ENCODE measurements at places on chromosomes 12 and 14. TPM values are rescaled to one million over a fixed set of nuclear protein-coding genes. Genes with fewer than 3 reads are reported as not detected.
A peak's percentile ranks its signal among the peaks of the same experiment; 100 is the strongest.

OVCH1 gene
- not detected for total RNA-seq

LGR5 gene
- not detected for total RNA-seq

MAP1LC3B2 gene
- total RNA-seq = 1.7 TPM

HOXC11 gene
- total RNA-seq = not detected

TMTC2 gene
- total RNA-seq = 1.3 TPM

ANKRD33 gene
- total RNA-seq = not detected

CAPZA3 gene
- not detected for total RNA-seq

TMEM132C gene
- total RNA-seq = not detected

ANKS1B gene
- total RNA-seq = not detected

NELL2 gene
- 43.8 TPM for total RNA-seq

DNA sequence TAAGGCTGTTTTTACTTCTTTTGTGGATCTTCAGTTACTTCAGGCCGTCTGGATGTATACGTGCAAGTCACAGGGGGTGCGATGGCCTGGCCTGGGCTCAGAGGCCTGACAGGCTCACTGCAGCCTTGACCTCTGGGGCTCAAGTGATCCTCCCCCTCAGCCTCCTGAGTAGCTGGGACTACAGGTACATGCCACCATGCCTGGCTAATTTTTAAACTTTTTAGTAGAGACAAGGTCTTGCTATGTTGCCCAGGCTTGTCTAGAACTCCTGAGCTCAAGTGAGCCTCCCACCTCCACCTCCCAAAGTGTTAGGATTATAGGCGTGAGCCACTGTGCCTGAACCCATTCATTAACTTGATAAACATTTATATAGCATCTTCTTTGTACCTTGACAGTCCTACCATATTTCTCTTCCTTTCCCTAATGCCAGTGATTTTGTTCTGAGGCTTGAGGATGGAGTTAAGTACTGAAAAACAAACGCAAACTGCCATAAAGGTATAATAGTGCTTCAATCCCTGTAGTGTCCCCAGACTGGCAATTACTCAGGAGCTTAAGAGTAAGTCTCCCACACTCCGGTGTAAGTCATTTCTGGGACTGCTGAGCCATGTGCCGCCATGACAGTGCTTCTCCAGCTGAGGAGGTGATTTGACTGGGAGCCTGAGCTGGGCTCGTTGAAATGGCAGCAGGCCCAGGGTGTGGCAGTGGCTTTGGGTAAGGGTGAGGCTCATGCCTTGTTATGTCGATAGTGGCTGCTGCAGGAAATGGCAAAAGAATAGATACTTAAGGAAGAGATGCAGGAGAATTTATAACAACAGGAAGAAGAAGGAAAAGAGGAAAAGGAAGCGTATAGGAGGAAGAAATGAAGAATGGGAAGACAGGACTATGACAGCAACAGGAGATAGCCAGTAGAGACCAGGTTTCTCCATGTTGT is 43.7 kb upstream of the HECTD1 start:
- DNase-seq = no peak

GRCh38 chr14:99327050-99327449 is 55.1 kb upstream of the BCL11B start:
- DNase-seq = no peak

- no peak for DNase-seq
Observed at GRCh38 chr12:92300777-92301176, 155.1 kb upstream of the BTG1 start.

GRCh38 chr14:72741826-72742117 is 152.1 kb downstream of the DPF3 start:
- DNase-seq = no peak

DNA sequence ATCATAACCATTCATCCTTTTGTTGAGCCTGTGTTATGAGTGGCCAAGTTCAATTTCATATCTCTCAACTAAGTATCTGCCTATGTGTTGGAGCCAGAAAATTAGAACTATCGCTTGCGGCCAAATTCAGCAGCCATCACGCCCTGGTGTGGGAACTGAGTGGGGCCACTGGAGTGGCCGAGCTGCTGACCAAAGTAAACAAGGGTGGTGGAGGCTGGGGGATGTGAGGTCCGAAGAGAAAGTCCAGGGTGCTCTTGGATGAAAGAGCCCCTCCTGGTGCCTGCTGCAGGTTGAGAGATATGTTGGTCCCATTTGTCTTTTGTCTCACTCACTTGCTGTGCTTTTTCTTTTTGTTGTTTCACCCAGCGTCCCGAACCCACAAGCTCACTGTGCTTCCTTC is 14.9 kb downstream of the ADGRD1 start:
- DNase-seq = no peak

DNA sequence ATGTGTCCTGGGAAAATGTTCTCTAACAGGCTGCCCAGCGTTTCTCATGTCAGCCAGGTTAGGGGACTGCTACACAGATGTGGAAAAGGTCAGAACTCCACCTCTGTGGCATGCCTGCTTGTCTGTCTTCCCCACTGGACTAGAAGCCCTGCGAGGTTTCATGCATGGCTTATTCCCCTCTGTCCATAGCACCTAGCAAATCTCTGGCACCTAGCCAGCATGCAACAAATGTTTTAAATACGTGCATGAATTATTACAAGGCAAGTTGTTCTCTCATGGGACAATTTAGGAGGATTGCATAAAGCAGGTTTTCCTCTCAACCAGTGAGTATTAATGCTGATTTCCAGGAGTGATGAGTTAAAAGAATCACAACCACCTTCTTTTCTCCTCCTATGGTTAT is 21.4 kb upstream of the KCNK13 start:
- no peak for DNase-seq

GRCh38 chr12:120496413-120497340 is 764 bp downstream of the DYNLL1 start:
- DNase-seq = peak; percentile 62

DNA sequence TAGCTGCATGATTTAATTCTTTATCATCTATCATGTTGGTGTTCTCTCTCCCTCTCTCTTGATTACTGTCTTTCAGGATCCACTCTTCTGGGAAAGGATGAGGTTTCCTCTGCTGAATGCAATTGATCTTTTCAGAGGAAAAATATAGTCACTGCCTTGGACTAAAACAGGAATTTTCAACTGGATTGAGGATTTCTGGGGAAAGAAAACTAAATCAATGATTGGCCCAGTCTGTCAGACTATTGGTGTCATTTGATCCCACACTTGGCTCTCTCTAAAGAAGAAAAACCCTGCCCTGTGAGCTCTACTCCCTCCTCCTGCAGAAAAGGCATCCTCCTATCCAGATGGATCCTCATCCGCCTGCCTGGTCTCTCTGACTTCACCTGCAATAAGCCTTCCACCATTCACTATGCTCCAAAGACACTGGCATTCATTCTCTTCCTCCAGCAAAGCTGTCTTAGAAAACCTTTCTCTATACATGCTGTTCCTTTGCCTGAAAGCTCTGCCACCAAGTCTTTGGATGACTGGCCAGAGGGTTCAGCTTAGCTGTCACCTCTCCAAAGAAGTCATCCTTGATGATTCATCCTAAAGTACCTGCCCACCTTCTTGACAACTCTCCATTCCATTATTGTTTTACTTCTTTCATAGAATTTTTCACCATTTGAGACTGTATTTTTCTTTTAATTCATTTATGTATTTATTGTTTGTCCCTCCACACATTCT is 127.7 kb upstream of the CAND1 start:
- DNase-seq = no peak

DNA sequence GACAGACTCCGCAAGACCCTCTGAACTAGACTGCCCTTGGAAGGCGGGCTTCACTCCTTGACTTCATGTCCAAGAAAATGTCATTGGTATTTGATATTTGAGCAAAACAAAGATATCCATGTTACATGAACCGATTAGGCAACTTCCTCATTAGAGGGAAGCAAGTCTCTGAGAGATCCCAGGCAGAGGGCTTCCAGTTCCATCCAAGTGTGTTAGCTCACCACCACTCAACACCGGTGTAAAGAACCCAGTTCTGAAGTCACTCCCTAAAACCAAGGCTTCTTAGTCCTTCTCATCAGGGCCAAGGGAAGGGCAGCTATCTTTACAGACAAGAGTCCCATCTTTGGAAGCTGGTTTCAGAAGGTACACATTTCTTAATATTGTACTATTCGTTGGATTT is 87.2 kb upstream of the CDKN3 start:
- no peak for DNase-seq

DNA sequence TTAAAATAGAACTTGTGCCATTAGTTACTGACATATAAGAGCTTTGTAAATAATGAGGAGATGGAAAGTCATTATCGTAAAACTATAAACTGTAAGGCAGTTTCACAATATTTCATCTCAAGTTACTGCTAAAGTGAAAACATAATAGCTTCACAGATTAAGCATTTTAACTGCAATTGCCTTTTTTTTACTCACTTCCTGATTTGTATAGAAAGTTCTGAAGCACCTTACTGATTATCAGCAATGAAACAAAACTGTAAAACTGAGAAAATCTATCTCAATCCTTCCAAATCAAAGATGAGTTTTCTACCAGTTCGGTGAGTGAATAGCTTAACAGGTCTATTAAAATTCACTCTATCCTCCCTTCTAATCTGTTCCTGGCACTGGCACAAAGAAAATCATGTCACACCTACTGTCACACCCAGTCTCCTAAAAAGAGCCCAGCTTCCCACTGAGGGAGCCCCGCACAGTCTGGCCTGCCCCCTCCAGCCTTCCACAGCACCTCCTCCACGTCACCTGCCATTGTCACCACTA is 161.4 kb upstream of the ABCD2 start:
- DNase-seq = no peak

DNA sequence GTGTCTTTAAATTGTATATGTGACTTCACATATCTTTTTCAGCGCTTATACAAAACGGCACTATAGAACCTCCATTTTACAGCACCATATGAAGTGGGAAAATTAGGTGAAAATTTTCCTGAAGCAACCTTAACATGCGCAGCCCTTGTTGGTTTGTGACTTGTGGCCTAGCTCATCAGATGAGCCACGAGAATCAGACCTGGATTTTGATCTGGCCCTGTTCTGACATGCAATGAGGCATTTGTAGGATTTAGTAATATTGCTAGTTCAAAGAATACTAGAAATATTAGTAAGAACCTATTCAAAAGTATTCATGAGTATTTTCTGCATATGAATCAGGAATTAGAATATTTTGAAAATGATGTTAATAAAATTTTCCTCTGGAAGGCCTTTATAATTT is 2.9 kb downstream of the CDKN1B start:
- no peak for DNase-seq

GRCh38 chr14:68395604-68396003 is 397.3 kb downstream of the ZFP36L1 start:
- DNase-seq = no peak

DNA sequence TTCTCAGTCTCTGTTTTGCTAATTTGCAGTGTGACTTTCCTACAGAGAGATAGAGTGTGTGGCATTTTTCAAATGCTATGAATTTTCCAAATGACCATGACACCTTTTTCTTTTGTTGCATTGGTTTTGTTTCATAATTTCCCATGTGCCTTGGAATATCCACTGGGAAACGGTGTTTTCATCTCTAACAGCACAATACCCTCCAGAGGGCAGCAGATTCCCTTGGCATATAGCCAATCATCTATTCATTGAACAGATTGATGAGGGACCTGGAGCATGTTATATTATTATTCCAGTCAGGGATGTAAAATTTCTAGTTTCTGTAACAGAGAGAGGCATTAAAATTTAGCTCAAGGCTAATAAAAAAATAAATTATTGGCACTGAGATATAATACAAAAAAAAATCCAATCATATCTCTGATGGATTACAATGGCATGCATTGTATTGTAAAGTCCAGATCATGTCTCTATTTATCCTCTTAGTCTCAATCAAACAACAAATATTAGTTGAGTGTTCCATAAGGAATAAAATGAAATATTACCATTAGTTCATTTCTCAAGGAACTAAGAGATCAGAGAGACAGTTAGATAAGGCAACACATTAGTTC is 29.6 kb upstream of the NTN4 start:
- DNase-seq = no peak

DNA sequence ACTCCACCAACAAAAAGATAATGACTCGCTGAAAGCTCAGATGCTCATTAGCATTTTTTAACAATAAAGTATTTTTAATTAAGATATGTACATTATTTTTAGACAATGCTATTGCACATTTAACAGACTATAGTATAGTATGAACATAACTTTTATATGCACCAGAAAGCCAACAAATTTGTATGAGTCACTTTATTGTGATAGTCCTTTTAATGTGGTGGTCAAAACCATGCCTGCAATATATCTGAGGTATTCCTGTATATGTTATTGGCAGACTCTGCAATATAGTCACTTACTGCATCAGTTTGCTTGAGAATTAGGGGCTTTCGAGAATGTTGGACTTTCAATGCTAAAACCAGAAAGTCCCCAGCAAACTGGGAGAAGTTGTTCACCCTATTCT is 51.7 kb upstream of the CCDC196 start:
- DNase-seq = no peak

GRCh38 chr12:88127855-88128254 is 14.0 kb downstream of the CEP290 start:
- DNase-seq = no peak
